ENCODE measurements at places on chromosomes 12 and 14.
A peak's percentile ranks its signal among the peaks of the same experiment; 100 is the strongest.

DNA sequence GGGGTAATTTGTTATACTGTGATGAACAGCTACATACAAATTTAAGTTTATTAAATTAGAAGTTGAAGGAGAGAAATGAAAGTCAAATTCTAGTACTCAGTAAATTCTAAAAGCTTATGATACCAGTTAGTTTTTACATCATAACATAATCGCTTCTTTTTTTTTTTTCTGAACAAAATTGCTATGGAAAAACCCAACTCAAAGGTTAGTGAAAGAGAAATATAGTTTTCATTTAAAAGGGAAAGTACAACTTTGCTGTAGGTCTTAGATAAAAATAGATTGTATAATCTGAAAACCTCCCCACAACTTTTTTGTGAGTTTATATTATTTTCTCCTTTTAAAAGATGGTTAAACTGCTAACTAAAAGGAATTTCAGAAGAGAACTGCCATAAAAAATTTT lies 53.7 kb upstream of the LRRK2 start:
- DNase-seq: no peak

- no peak for DNase-seq
Observed at GRCh38 chr14:55964091-55964490, 154.1 kb upstream of the PELI2 start.

GRCh38 chr12:5192726-5193125 lies 149.0 kb downstream of the KCNA5 start:
- no peak for DNase-seq

GRCh38 chr14:58243790-58244555 lies 670 bp upstream of the PSMA3 start:
- DNase-seq: no peak

DNA sequence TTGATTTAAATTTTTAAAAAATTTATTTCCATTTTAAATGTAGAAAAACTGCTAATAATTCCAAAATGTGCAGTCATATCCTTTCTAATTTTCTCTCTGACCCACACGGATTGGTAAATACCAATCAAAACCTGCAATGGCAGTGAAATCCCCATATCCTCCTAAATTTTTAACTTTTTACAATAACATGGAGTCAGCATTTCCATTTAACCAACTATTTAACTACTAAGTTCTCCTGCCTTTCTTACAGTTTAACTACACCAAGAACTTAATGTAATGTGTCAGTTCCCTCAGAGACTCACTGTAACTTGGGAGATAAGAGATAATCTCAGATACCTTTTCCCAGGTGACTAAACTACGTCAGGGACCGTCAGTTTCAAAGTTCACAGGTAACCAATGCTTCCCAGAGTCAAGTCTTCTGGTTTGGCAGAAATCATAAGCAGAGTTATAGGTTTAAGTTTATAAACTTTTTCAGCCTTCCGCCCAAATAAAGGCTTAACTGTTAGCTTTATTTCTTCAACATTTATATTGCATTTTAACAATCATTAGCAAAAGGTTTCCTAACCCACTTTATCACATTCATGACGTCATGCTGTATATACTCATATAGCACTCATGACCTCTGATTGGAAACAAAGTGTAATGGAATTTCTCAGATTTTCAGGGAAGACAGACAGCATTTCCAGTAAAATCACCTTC lies 7.6 kb downstream of the KRAS start:
- DNase-seq: no peak

GRCh38 chr12:56488041-56488955 lies at the start of gene GLS2:
GLS2 (minus strand) TSS chr12:56488161; CDS start chr12:56488118, 43 bp downstream.
- DNase-seq: no peak

DNA sequence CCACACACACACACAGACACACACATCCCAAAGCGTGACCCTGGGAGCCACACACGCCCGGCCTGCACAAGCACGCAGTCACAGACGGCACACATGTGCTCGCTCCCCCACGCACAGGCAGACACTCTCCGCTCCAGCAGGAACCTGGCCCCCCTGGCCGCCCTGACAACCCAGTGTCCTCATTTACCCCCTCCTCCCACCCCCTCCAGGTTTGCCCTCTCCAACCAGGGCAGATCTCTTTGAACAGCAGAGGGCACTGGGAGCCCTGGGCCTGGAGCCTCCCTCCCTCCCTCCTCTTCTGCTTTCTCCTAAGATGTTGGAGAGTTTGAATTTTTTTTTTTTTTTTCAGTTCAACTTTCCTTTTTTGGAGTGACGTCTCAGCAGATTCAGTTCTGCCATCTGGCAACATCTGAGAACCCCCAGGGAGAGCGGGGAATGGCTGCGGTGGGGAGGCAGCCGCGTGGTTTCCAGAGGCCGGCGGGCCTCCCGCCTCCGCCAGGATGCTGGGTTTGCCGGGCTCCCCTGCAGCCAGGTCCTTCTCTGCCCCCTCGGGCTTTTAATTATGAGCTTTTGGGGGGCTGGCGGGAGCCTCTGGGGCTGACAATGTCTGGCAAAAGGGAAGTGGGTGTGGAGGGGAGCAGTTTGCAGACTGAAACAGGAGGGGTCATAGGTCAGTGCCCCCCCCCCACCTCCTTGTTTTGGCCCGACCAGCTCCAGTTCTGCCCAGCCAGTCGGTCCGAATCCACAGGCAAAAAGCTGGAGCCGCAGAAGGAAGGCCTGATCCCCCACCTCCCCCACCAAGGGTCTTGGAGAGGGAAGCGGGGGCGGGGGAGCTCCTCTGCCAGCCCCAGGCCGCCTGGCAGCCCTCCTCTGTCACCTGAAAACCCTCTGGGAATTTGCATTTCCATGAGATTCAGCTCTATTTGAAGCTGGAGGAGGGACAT lies 1.3 kb upstream of the NCOR2 start:
- DNase-seq: peak; percentile 74

GRCh38 chr14:101253948-101254347 lies 307.3 kb upstream of the DIO3 start:
- DNase-seq: no peak

- no peak for DNase-seq
Observed at GRCh38 chr12:32541754-32542374, 137.2 kb upstream of the DNM1L start.

GRCh38 chr12:49225576-49226166 lies 36.8 kb upstream of the TUBA1A start:
- no peak for DNase-seq

DNA sequence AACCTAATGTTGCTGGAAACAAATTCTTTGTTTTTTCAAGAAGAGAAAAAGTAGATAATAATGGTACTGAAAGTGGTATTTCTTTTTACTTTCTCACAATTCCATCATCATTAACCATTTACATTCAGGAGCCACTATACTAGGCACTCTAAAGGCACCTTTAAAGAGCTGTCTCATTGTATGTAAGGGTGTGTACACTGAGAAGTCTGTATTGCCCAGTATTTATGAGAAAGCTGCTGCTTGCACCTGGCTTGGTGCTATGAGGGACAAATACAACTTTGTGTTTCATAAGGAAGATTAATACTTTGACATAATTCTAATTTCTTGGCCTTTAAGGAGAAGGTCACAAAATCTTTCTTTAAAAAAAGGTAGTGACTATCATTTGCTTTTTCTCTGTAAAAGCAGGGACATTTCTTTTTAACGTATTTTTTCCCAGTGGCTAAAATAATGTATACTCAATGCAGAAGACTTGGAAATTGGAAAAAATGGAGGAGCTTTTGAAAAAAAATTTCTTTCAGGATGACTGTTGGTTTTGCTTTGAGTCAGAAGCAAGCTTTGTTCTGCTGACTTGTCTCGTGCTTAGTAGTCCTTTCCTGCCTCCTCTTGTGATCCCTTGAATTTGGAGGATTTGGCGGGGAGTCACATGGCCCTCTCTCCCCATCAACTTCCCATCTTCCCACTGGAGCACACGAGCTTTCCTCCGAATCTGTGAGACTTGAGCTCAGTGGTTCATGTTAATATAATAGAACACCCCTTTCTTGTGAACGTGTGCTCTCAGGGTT lies 50.1 kb downstream of the RASSF3 start:
- no peak for DNase-seq

GRCh38 chr12:85923767-85924331 lies 49.8 kb downstream of the NTS start:
- DNase-seq: peak; percentile 2

- DNase-seq: peak; percentile 39
Observed at GRCh38 chr12:58557171-58557570, 363.1 kb downstream of the LRIG3 start.

GRCh38 chr14:55869397-55870049 lies 248.7 kb upstream of the PELI2 start:
- no peak for DNase-seq

- DNase-seq: no peak
Observed at GRCh38 chr12:79706156-79706555, 15.4 kb upstream of the PAWR start.

GRCh38 chr12:228846-229200 lies 14.9 kb upstream of the SLC6A12 start:
- no peak for DNase-seq

- DNase-seq: no peak
Observed at GRCh38 chr14:92733007-92733406, 15.4 kb downstream of the LGMN start.

- no peak for DNase-seq
Observed at GRCh38 chr14:98185036-98185435, 1087.0 kb downstream of the BCL11B start.

DNA sequence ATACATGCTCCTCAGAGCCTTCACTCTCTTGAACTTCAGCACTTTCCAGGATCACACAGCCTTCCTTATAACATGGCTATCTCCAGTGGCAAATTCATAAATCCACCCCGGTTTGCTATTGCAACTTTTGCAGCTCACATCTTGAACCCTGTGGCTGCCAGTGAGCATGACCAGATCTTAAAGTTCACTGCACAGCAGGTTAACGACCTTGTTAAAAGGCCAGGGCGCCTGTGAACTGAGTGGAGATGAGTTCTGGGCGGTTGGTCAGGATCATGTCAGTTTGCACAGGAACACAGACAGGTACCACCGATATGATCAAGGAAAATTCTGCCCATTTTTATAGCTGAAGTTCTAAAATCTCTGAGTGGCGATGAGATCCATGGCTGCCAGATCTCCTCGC lies 24.7 kb upstream of the LTA4H start:
- no peak for DNase-seq

GRCh38 chr14:21104448-21105060 lies 3.7 kb downstream of the TMEM253 start:
- peak; percentile 55 for DNase-seq

GRCh38 chr14:104927432-104927816 lies 2.7 kb downstream of the PLD4 start:
- no peak for DNase-seq

DNA sequence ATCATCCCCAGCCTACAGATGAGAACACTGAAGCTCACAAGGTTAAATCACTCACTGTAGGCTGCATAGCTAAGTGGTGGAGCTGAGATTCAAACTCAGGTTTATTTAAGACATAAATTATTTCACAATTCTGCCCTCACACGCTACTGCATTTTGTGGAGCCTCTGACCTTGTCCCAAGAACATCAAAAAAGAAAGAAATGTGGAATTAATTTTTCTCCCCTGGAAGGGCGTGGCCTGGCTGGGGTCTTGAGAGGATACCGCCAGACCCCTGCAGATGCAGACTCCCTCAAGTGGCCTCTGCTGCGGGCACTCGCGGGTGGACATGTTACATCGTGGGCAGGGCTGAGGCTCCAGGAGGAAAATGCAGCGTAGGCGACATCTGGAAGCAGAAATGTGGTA lies 40.6 kb downstream of the LTBP2 start:
- DNase-seq: peak; percentile 4

DNA sequence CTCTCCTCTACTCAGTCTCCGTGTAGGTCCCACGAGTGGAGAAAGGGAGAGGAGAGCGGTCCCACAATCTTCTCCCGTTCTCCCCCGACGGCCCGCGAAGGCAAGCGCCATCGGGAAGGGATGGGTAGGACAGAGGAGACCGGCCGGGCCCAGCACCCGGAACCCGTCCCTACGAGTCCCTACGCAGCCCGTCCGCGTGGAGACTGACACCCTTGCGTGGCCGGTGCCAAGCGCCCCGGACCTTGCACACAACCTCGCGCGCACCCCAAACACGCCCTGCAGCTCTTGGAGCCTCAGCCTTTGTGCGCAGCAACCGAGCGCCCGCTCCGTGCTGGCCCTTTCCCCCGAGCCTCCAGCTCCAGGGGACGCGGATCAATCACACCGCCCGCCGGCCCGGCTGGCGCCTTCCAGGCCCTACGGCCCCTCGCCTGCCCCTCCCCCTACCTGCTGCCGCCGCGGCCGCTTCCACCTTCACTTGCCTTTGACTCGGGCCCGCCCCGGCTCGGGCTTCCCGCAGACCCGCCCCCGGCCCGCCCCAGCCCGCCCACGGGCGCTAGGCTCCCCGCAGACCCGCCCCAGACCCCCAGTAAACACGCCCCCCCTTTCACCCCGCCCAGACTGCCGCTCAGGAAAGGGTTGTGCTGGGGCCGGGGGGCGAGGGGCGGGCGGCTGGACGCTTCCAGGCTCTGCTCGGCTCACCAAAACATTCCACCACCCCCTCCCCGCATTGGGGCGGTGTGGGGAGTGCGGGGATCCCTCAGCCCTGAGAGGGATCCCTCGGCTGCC lies at the start of gene NDRG2:
Gene NDRG2, minus strand, starts transcription at position 477 of the 786 bp plus-strand sequence. CDS start 1,746 bp downstream, outside the sequence.
- DNase-seq: no peak

- peak; percentile 38 for DNase-seq
Observed at GRCh38 chr12:98998697-98999299, 353.7 kb downstream of the APAF1 start.

DNA sequence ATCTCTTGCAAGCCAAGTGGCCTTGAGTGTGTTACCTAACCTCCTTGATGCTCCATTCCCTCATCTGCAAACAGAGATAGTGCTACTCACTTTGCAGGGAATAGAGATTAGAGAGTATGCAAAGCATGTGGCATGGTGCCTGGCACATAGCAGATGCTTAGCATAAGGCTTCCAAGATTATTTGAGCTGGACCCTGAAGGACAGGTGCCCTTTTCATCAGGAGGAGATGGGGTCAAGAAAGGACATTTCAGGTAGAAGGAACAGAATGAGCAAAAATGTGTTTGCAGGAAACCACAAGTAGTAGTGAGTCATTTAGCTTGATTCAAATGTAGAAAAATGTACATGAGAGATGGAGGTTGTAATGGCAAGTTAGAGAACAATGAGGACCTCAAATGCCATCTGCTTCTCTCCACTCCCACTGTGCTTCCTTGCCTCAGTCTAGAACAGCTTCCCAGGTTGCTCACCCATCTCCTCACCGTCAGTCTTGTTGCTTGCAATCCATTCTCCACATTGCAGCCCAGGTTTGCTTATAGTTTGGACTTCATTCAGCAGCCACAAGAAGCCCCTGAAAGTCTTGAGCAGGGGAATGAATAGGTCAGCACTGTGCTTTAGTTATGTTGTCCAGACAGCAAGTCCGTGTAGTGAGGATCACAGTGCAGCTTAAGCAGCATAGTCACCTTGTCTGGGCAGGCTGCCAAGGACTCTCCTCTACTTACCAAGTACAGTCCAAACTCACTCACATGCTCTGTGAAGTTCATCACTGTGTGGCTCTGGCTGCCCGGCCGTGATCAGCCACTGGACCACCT lies 536.3 kb upstream of the CCDC196 start:
- peak; percentile 35 for DNase-seq

- no peak for DNase-seq
Observed at GRCh38 chr14:52589646-52590045, 37.0 kb downstream of the GPR137C start.

GRCh38 chr12:46517579-46517962 lies 145.0 kb upstream of the SLC38A2 start:
- no peak for DNase-seq

DNA sequence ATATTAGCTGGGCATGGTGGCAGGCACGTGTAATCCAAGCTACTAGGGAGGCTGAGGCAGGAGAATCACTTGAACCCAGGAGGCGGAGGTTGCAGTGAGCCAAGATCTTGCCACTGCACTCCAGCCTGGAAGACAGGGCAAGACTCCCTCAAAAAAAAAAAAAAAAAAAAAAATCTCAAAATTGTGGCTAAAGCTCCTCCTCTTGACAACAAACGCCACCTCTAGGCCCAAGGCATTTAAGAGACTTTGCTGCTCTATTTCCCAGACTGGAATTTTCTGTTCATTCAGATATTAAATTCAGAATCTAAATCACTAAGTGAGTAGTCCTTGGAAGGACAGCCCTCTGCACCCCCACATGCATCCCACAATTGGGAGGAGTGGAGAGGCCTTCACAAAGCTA lies 1.4 kb downstream of the ZFYVE1 start:
- DNase-seq: no peak
